ENCODE measurements at places on chromosomes 5 and 9. TPM values are rescaled to one million over a fixed set of nuclear protein-coding genes. Genes with fewer than 3 reads are reported as not detected.

The PKD2L2 gene
- polyA plus RNA-seq, result 0.48 TPM

The STOM gene
- polyA plus RNA-seq, result 62.4 TPM

The DBH gene
- 0.90 TPM for polyA plus RNA-seq

The MAP1B gene
- polyA plus RNA-seq, result 15.8 TPM

The SOX30 gene
- polyA plus RNA-seq, result 0.50 TPM

The GPR151 gene
- not detected for polyA plus RNA-seq

The CDH9 gene
- polyA plus RNA-seq, result 21.8 TPM

Measured in left kidney (tissue), 8 donors.